ENCODE measurements at places on chromosomes 6 and 20.

DNA sequence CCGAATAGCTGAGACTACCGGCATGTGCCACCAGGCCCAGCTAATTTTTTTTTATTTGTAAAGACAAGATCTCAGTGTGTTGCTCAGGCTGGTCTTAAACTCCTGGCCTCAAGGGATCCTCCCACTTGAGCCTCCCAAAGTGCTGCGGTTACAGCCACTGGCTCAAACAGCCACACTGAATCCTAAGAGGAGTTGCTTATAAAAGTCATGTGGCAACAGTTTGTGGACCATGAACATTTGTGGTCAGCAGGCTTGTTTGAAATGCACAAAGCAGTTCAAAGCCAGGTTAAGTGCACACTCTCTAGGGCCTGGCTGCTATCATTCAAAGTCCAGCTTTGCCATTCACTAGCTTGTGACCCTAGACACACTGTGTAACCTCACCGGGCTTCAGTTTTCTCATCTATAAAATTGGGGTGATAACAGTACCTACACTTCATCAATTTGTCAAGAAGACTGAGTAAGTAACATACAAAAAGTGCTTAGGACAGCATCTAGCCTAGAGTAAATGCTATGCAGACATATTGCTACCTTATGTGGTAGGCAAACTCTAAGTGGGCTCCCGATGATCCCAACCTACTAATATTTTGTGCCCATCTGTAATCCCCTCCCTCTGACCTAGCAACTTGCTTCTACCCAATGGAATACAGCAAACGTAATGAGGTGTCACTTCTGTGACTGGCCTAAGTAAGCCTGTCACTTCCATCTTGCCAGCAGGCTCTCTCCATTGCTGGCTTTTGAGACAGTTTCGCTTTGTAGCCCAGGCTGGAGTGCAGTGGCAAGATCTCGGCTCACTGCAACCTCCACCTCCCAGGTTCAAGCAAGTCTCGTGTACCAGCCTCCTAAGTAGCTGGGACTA, 122.9 kb downstream of the ZMYND8 start:
- DNase-seq, result no peak

DNA sequence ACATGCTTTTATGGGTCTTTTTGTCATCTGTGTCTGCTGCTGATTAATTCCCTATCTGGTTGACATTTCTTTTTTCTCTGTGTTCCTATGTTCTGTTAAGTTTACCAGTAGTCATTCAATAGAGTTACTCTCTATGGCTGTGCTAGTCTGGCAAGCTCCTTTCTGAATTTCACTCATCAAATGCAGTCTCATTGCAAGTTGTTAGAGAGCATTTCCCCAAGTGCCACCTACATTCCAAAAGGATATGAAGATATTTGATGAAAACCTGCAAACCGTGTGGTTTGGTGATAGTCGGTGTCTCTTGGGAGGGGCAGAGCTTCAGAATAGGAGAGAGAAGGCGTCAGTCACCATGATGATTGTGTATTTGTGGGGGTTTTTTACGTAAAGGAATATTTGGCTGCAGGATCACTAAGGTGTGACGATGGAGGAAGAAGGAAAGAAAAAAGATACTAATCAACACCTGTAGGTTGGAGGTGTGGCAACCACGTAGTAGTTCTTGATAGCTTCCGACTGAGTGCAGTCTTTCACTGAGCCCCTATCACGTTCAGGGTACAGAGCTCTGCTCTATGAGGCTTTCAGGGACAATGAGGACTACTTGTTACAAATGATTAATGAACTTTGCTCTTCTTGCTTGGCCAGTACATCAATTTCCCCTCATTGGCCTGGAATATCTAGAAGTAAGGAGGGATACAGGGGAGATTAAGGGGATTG, 73.1 kb upstream of the TNFAIP3 start:
- DNase-seq, result no peak

- no peak for DNase-seq
Observed at GRCh38 chr20:17856024-17856564, 112.5 kb downstream of the SNX5 start.

GRCh38 chr6:80319196-80319595, 212.7 kb downstream of the BCKDHB start:
- DNase-seq, result no peak

DNA sequence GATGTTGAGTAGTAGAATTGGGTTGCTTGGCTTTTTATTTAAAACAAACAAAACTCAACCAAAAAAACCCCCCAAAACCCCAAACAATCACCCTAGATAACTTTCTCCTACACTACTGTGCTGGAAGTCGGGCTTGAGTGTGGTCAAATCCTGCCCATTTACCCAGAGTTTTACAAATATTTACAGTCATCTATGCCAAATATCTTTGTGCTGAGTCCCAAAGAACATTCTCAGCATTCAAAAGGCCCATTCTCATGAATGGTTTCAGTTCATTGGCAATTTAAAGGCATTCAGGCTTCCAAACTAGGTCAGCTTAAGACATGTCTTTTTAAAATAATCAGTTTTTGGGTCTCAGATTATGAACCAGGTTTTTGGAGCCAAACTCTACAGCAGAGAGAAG, 1.8 kb downstream of the RNF144B start:
- DNase-seq, result no peak

DNA sequence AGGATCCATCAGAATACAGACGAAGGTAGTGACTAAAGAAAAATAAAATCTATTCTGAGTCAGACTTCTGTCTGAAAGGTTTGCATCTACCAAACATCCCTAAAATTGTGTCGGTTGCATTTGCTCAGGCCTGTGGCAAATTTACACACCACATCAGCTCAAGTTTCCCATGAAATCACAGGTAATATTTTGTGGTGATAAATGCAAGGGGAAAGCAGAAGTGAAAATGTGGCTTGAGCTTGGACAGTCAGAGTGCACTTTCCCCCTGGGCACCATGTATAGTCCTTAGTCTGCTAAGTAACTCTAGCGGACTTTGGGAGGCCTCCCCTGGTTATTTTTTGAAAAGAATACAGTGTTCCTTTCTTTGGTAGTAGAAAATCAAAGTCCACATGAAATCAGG, 159.1 kb downstream of the PKHD1 start:
- DNase-seq, result no peak

- DNase-seq, result no peak
Observed at GRCh38 chr6:72216222-72217068, 330.1 kb downstream of the RIMS1 start.

GRCh38 chr20:47335251-47336128, 21.0 kb downstream of the ZMYND8 start:
- no peak for DNase-seq

GRCh38 chr20:19232997-19233794, 20.8 kb downstream of the SLC24A3 start:
- DNase-seq, result peak; percentile 27

DNA sequence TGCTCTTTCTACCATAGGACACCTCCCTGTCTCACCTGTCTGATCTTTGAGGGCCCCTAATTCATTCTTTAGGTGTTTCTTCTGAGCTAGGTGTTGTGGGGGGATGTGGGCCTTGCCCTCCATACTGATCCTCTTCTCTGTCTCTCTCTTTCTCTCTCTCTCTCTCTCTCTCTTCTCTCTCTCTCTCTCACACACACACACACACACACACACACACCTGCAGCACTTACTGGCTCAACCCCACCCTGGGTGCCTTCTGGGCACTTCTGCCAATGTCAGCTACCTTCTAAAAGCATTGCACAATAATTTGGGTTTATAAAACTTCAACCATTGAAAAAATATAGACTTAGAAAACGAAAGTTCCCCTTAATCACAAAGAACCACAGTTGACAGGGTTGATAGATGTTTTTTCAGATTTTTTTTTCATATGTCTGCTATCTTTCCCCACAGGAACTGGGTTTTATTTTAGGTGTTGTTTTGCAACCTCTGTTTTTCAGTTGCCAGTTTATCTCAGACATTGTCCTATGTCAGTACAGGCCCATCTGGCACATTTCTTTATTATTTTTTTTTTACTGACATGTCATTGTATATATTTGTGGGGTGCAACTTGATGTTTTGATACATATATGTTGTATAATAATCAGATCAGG, 28.1 kb downstream of the PKIG start:
- DNase-seq, result no peak

- no peak for DNase-seq
Observed at GRCh38 chr20:23163562-23163961, 77.4 kb upstream of the CD93 start.

- peak; percentile 98 for DNase-seq
Observed at GRCh38 chr6:37818536-37819176, 871 bp upstream of the ZFAND3 start.

GRCh38 chr6:89269252-89269651, 45.8 kb downstream of the GABRR2 start:
- no peak for DNase-seq

- DNase-seq, result peak; percentile 35
Observed at GRCh38 chr6:136927292-136927691, 5.2 kb downstream of the SLC35D3 start.

DNA sequence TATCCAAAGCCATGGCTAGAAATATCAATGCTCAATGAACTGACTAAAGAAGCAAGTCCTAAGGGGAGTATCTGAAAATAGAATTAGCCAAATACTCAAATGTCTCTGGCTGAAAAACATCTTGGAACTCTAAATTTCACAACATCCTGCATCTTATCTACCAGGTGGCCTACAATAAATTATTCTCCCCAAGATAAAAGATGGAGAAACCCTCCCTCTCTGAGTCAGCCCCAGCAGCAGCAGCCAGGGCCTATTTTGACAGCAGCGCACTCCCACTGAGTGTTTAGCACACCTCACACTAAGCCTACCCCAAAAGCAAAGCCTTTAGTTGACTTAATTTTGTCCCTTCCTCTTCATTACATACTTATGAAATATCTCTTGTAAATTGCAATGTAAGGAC, 5.9 kb downstream of the CALHM6 start:
- DNase-seq, result no peak

GRCh38 chr6:73152966-73153757, 72.1 kb downstream of the KHDC1L start:
- DNase-seq, result no peak

DNA sequence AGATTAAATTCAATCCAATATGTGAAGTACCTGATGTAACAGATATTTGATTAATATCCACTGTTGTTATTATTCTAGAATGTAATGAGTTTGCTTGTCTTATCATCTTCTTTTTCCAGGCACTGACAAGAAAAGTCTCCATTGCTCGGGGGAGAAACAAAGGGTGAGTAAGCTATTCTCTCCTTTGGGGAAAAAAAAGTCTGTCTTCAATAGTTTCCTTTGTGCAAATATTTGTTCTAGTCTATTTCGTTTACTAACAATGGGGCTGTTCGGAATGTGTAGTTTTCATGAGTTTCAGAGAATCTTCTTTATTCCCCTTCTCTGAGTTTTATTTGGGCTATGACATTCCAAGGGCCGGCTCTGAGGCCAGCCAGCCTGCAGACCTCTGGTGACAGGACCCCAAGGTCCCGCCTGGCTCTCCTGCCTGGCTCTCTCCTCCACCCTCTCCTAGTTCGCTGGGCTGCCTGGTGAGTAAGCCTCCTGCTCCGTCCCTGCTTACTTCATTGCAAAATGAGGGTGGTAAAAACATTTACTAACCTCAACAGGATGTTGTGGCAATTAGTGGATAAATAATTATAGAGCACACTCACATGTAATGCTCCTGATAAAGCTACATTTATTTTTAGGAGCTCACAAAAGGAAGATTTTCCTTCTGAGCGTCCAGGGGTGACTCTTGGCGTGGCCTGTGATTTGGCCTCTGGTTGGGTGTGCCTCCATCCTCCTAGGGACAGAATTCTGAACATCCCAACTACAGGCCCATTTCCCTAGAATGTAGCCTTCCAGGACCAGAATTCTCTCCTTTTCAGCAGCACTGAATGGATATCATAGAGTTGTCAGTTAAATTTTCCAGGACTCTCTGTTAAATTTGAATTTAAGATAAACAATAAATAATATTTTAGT, 43.1 kb upstream of the SNX9 start:
- no peak for DNase-seq

GRCh38 chr20:48057251-48057650, 272.0 kb upstream of the SULF2 start:
- no peak for DNase-seq

- DNase-seq, result no peak
Observed at GRCh38 chr6:146984251-146984924, 219.8 kb upstream of the STXBP5 start.

DNA sequence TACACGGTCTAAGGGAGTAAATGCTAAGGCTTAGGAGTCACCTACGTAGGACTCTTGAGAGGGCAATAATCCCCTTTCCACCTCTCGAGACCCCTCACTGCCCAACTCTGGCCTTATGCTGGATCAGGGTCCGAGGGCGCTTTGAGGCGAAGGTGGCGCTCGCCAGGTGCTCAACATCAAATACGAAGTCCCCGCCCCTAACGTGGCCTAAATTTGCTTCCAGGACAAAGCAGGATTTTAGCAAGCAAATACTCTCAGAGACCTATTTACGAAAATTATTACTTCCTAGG, 406 bp upstream of the TRIM26 start:
- no peak for DNase-seq

GRCh38 chr6:33289784-33290315, 449 bp downstream of the PFDN6 start:
- DNase-seq, result no peak

DNA sequence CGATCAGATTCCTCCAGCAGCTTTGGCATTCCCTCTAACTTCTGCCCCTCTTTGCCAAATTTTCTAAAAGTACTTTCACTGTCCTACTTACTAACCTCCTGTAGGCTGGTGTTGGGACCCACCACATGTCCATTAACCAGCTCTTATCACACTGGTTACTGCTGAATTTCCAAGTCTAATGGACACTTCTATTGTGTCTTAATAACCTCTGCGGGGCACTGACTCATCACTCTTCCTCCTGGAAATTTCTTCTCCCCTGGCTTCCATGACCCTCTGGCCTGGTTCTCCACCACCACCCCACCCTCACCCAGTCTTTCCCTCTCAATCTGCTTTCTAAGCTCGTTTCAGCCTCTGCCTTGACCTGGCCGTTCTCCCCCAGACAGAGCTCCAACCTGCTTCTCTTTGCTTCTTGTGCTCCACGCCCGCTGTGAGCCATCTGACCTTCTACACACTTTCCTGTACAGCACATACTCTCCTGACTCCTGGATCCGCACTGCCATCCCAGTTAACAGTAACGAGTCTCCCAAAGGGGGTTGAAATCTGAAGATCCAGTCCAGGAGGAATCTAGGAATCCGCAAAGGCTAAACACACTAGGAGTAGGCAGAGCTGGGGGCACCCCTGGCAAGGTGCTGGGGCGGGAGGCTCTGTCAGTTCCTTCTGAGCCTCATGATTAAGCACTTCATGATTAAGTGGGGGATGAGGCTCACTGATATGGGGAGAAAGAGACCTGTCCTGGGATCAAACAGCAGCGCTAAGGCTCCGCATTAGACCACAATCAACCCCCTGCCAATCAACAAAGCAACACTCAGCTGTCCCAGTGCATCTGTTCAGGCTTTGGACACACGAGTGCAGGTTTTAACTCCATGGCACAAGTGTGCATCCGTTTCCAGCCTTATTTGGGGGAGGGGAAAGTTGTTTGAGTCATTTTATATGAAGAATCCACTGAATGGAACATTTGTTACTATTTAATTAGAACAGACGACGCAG, 146.3 kb downstream of the LY86 start:
- DNase-seq, result no peak

Measured in inflammatory macrophage (primary cell).